ENCODE measurements at places on chromosomes 5 and 9.

GRCh38 chr5:35436400-35437057 lies 181.1 kb upstream of the SPEF2 start:
- DNase-seq: no peak

DNA sequence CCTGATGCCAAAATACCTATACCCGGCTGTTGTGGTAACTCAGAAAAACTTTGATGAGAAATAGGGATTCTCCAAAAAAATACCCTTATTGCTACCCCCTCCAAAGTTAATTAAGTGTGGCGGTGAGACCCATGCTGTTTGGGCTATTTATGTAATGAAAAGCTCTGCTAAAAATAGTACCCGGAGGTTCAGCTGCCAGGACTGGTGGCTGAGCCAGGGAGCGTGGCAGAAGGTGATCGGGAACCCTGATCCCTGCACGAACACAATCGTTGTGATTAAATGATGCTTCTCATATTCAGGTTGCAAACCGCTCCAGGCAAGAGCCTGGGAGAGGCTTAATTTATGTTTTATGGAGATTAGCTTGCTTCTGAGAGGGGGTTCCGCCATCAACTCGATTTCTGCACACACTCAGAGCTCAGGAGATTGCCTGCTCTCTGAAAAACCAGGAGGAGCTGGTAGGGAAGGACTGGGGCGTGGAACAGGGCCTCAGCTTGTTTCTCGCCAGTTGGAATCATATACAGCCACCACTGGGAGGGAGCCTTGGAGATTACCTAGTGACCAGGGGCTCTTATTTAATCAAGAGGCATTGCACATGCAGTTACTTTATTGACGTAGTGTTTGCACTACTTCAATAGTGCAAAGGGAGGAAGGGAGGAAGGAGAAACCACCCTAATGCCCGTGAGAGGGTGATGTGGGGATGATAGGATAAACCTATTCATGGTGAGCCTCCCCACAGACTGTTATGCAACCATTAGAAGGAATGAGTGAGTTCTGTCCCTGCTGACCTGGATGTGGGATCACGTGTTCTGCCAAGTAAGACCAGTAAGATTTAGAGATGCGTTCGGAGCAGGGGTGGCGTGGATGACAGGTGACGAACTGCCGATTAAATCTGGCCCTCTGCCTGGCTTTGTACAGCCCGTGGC lies 23.4 kb downstream of the HRH2 start:
- no peak for DNase-seq

GRCh38 chr5:138950421-138951031 lies 75.4 kb upstream of the LRRTM2 start:
- DNase-seq: no peak

- no peak for DNase-seq
Measured at GRCh38 chr5:124669956-124670721, 76.3 kb downstream of the ZNF608 start.

- DNase-seq: no peak
Measured at GRCh38 chr5:157918811-157919742, 60.1 kb upstream of the CLINT1 start.

- no peak for DNase-seq
Measured at GRCh38 chr5:141747152-141748141, 65.4 kb upstream of the ARAP3 start.

GRCh38 chr5:55691265-55692105 lies 20.6 kb downstream of the SLC38A9 start:
- DNase-seq: no peak

GRCh38 chr9:98660541-98660940 lies 48.2 kb downstream of the GABBR2 start:
- no peak for DNase-seq

DNA sequence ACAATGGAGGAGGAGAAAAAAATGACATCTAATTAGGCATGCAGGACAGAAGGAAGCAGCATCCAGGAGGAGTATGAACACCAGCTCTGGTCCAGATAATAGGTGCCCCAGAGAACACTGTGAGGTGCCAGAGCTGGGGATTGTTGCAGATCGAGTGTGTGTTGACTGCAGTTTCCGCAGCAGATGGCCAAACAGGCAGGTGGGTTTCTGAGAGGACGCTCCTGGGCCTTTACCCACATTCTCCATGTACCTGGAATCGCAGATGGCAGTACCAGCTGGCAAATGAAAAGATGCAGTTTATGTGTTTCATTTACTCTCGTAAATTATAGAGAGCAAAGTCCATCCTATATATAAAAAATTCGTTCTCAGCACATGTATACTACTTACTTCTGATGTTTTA lies 182.2 kb upstream of the ISL1 start:
- no peak for DNase-seq

DNA sequence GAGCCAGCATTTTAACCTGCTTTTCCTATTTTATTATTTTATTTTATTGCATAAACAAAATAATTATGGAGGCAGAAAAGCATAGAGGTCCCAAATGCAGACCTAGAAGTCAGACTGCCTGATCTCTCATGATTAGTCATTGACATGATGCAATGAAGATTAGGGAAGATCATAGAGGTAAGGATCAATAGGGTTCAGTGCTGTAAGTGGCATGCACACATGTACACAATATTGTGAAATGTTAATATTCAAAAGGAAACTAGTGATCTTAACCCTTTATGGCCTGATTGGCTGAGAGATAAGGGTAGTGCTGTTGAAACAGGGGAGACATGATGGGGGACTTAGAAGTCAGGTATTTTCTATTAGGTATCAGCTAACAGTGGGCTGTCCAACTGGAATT lies 1.1 kb upstream of the FRRS1L start:
- no peak for DNase-seq

- DNase-seq: no peak
Measured at GRCh38 chr5:181281077-181281983, 20.4 kb upstream of the TRIM52 start.

DNA sequence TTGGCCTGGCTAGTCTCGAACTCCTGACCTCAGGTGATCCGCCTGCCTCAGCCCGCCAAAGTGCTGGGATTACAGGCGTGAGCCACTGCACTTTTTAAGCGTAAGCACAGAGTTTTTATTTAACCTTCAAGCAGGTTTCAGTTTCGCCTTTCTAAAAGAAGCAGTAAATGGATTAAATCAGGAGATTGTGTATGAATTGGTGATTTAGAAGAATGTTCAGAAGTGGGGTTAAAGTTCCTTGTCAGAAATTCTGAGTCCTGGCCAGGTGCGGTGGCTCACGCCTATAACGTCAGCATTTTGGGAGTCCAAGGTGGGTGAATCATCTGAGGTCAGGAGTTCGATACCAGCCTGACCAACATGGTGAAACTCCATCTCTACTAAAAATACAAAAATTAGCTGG lies 12.2 kb downstream of the HSPA4 start:
- no peak for DNase-seq

GRCh38 chr9:11328326-11328725 lies 715.5 kb upstream of the PTPRD start:
- no peak for DNase-seq

GRCh38 chr5:122126756-122127321 lies 2.5 kb upstream of the ZNF474 start:
- no peak for DNase-seq

DNA sequence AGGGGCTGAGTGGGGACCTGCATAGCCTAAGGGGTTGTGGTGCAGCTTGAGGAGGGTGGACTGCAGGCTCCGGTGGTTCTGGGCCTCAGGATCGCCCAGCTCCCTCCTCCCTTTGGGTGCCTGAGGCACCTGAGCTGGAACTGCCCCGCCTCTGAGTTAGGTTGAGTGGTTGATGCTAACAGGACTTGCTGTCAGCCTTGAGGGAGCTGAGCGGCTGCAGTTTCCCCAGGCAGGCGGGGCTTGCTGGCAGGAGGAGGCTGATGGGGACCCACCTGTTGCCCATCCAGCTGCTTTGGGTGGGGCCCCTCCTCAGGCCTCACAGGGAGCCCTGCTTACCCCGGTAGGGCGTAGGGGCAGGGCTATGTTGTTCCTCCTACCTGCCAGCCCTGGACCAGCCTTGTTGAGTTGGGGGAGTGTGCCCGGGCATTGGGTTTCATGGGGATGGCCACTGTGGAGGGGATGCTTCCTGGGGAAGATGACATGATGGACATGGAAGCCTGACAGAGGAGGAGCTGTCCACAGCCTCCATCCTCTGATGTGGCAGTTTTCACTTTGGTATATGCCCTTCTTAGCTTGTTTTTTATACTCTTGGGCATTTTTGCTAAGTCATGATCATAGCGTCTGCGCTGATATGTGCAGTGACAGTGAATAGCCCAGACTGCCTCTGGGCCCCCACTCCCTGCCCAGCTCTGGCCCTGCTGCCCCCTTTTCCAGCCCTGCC lies 14.3 kb downstream of the WNK2 start:
- no peak for DNase-seq

DNA sequence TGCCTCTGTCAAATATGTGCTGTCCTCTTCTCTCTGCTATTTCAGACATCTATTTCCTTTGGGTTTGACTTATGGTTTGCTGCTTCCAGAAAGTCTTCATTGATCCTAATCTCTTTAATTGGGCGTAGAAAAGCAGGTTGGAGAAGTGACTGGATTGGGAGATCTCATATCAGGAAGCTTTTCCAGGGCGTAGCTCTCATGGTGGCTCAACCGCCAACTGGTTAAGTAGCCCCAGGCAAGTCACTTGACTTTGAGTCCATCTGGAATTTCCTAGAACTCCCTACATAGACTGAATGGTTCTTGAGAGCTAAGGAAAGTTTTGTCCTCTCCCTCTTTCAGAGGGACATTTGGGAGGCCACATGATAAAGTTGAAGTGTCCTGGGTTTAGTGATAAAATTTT lies 192.3 kb upstream of the GLRA1 start:
- no peak for DNase-seq

DNA sequence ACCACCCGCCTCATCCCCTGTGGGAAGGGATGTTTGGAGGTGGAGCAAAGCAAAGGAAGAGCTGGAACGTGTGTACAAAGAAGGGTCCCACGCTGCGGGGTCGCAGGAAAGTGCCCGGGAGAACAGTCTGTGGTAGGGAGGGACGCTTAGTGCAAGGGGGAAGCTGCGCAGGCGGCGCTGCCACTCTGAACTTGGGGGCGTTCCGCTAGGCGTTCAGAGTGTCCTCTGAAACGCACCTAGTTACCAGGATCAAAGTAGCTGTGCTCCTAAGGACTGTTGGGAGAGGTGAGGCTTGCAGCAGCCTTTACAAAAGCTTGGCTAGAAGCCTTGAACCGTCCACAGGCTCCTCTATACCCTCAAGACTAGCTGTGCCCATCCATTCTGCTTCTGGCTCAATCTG lies 29.3 kb upstream of the PDE8B start:
- no peak for DNase-seq
